ENCODE measurements at places on chromosomes 1 and 21. TPM values are rescaled to one million over a fixed set of nuclear protein-coding genes. Genes with fewer than 3 reads are reported as not detected.

The MLLT11 gene
- 1.6 TPM for total RNA-seq

The EPHA2 gene
- total RNA-seq = 19.5 TPM

The CEP170 gene
- 17.5 TPM for total RNA-seq

The ACKR1 gene
- 23.6 TPM for total RNA-seq

DNA sequence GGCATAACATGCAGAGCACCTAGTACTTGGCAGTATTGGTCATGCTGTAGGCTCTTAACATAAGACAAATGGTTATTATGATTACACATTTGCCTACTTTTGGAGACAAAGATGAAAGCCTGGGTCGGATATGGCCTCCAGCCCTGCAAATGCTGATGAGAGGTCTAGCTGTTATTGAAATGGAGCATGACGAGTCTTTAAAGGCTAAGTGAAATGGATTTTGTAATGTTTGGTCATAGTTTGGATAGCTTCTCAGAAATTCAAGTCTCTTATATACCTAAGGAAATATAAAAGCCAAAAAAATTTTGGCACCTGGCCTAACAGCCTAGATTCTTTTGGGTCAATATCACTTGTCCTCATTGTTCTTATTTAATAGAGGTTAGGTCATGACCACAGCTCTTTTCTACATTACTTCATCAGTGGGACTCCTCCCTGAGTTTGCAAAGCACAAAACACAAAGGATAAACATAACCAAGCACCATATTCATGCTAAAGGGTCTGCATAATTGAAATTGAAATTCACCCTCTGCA is 69.2 kb upstream of the WLS start:
- no peaks in the 10 kb centered on the region for H3K36me3 ChIP-seq
- H3K27me3 ChIP-seq = no peaks in the 10 kb centered on the region
- no peak for DNase-seq
- H3K4me1 ChIP-seq = peaks cover 3% of the 10 kb centered on the region
- no peak overlapping the region for H3K27ac ChIP-seq

DNA sequence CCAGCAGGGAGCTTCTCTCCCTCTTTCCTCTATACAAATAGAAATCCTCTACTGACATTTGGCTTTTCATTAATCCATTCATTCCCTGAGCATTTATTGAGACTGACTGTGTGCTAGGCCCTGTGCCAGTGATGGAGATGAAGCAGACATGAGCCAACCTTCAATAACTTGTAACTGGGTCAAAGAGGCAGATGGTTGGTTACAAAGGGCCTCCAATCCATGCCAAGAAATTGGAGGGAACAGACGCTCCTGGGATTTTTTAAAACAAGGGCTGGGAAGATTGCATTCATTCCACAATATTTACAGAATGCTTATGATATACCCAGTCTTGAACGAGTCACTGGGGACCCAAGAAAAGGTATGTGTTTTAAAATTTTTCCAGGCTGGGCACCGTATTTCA is 6.2 kb downstream of the HPCAL4 start:
- H3K4me3 ChIP-seq = no peak overlapping the region
- peaks cover under 1% of the 10 kb centered on the region for H3K4me1 ChIP-seq
- DNase-seq = no peak

GRCh38 chr1:99270646-99271045 is 6.4 kb downstream of the PLPPR4 start:
- no peak overlapping the region for H3K27ac ChIP-seq
- H3K27me3 ChIP-seq = no peaks in the 10 kb centered on the region
- no peaks in the 10 kb centered on the region for H3K36me3 ChIP-seq
- H3K4me1 ChIP-seq = no peaks in the 10 kb centered on the region
- no peak for DNase-seq

DNA sequence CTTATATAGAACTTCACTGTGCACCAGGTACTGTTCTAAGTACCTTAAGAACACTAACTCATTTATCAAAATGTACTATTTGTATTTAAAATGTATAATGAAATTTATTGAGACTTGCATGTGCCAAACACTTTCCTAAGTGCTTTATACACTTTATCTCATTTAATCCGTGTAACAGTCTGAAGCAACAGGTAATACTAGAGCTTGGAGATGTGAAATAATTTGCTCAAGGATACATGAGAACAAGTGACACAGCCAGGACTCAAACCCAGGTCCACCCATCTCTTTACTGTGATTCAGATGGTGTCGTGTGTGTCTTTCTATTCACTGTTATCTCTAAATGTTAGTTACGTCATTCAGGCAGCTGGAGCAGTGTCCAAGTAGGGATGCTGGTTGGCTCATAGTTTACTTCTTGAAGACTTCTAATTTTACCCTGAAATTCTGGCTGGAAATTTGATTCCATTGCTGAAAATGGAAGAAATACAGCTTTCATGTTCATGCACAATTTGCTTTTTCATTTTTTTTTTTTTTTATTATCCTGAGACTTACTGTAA is 169.7 kb upstream of the UBE2U start:
- no peak overlapping the region for H3K27ac ChIP-seq
- H3K27me3 ChIP-seq = no peaks in the 10 kb centered on the region
- no peaks in the 10 kb centered on the region for H3K36me3 ChIP-seq

GRCh38 chr1:224811564-224811963 is 117.9 kb upstream of the DNAH14 start:
- no peak overlapping the region for H3K4me3 ChIP-seq
- no peaks in the 10 kb centered on the region for H3K36me3 ChIP-seq
- no peak for DNase-seq
- H3K4me1 ChIP-seq = no peaks in the 10 kb centered on the region

DNA sequence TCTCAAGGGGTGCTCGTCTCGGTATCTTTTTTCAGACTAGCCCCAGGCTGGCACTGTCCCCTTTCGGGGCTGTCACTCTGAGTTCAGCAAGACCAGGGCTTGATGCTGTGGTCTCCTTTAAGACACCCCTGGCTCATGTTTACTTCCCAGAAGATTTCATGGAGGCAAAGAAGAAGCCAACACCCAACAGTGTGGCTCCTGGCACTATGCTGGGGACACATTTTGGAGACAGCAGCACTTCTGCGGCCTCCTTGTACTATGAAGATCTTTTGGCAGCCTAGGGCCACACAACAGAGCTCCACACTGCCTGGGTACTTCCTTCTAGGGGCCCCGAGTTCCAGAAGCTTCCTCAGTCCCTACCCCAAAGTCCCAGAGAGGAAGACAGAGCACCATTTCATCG is 24.6 kb downstream of the ECE1 start:
- H3K4me3 ChIP-seq = no peak overlapping the region
- H3K36me3 ChIP-seq = no peaks in the 10 kb centered on the region
- no peaks in the 10 kb centered on the region for H3K27me3 ChIP-seq
- DNase-seq = no peak
- H3K27ac ChIP-seq = peak overlapping the region; percentile 37

DNA sequence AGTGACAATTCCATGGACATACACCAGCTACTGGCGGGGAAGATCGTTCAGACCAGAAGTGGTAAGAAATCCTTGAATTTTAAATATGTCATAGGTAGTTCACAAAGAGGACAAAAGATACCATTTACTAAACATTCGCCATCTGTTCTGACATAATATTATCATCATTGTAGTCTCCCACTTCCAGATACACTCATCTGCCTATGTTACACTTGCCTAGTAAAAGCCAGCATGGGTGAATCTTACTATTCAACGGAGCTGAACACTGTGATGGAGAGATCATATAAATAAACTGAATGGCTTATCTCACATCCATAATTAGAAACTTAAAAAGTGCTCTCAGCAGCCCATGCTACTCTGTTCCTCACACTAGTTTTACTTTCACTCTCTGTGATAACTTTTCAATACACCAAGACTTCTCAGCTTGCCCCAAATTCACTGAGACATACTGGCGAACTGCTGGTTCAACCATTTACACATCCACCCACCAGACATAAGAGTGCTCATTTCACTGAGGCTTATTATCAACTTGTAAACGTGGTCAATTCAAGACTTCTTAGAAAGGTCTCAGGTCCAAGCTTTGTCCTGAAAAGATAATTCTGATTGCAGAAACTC is 463 bp upstream of the PRRC2C start:
- H3K27me3 ChIP-seq = no peaks in the 10 kb centered on the region
- peaks cover 38% of the 10 kb centered on the region for H3K4me1 ChIP-seq
- no peak for DNase-seq
- peak overlapping the region; percentile 98 for H3K4me3 ChIP-seq
- H3K27ac ChIP-seq = peak overlapping the region; percentile 97

- DNase-seq = no peak
- no peaks in the 10 kb centered on the region for H3K36me3 ChIP-seq
- no peaks in the 10 kb centered on the region for H3K4me1 ChIP-seq
- no peak overlapping the region for H3K4me3 ChIP-seq
Measured at GRCh38 chr1:219518168-219518906, 94.6 kb downstream of the ZC3H11B start.

DNA sequence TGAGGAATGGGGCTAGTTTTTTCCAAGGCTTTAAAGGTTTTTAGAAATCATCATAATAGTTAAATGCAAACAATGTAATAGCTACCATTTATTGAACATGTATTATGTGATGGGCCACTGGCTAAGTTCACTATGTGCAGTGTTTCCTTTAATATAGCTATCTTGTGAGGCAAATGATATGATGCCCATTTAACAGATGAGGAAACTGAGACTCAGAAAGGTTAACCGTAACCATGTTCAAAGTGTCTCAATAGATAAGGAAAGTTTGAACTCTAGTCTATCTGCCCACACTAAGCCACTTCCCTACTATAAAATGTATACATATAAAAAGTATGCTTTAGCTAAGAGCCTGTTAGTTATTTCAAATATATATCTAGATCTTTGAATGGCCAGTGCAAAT is 64.8 kb downstream of the GNG12 start:
- H3K27ac ChIP-seq = no peak overlapping the region
- H3K4me1 ChIP-seq = peaks cover 17% of the 10 kb centered on the region
- no peak for DNase-seq
- no peaks in the 10 kb centered on the region for H3K36me3 ChIP-seq
- no peaks in the 10 kb centered on the region for H3K27me3 ChIP-seq

DNA sequence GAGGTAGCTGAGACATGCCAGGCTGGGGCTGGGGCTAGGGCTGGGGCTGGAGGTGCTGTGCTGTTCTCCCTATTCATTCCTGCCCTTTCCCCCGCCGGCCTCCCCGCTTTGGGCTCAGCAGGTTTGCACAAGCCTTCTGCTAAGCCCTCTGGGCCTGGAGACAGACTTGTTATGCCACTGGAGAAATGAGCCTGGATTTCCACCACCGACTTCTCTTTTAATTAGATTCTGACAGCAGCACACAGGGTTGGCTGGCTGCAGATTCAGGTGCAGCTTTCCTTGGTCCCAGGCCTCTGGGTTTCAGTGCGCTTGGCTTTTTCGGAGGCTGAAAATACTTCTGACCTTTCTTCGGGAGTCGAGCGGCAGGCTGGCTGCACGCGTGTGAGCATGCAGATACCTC is 71.5 kb upstream of the ACTL8 start:
- DNase-seq = no peak
- H3K36me3 ChIP-seq = peaks cover 8% of the 10 kb centered on the region
- no peak overlapping the region for H3K4me3 ChIP-seq

- no peaks in the 10 kb centered on the region for H3K27me3 ChIP-seq
- H3K4me1 ChIP-seq = no peaks in the 10 kb centered on the region
- no peak overlapping the region for H3K27ac ChIP-seq
- DNase-seq = no peak
Measured at GRCh38 chr1:206835186-206835585, 30.2 kb upstream of the IL20 start.

DNA sequence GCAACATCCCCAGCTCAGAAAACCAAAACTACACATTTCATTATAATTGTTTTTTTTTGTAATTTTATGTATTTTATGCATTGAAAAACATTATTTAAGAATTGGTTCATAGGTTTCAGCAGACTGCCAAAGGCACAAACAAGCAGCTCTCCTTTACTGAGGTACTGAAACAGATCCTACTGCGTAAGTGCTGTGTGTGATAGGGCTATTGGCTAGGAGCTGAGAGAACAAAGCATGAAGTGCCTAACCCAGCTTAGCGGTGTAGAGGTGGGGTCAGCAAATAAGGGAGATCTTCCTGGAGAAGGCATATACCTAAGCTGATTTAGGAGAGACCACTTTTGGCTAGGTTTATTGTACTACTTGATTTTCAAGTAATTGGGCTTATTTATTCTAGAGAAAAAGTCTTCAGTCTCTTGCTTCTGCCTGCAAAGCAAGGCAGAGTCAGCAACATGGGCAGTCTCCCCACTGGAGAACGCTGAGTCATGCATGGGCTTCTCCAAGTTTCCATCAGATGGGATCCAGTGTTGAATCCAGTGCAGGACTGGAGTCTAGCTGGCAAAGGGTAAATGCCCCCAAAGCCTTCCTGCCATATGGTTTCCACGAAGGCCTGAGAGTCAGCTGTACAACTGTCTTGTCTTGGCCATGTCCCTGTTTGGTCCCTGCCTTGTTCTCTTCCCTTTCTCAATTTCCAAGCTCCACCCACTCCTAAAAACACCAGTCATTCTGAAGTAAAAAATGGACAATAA is 18.0 kb upstream of the YTHDF2 start:
- no peaks in the 10 kb centered on the region for H3K27me3 ChIP-seq
- no peak for DNase-seq
- no peak overlapping the region for H3K27ac ChIP-seq
- no peaks in the 10 kb centered on the region for H3K4me1 ChIP-seq
- peaks cover 3% of the 10 kb centered on the region for H3K36me3 ChIP-seq

DNA sequence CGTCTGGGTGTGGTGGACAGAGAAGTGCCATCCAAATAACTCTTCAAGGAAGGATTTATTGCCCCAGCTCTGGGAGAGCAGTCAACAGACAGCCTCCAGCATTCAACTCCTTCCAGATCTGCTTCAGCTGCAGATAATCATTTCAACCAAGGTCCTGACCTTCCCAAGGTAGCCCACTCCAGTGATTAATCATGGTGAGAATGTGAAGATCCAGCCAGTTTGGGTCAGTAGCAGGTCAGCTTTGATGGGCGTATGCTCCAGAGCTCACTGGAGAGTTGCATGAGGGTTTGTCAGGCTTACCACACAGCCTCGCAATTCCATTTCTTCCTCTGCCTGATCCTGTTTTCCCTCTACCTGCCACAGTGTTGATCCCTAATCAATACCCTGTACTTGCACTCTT is 214.5 kb upstream of the ZRANB2 start:
- no peak overlapping the region for H3K4me3 ChIP-seq
- DNase-seq = no peak
- no peak overlapping the region for H3K27ac ChIP-seq
- no peaks in the 10 kb centered on the region for H3K27me3 ChIP-seq
- H3K4me1 ChIP-seq = no peaks in the 10 kb centered on the region

DNA sequence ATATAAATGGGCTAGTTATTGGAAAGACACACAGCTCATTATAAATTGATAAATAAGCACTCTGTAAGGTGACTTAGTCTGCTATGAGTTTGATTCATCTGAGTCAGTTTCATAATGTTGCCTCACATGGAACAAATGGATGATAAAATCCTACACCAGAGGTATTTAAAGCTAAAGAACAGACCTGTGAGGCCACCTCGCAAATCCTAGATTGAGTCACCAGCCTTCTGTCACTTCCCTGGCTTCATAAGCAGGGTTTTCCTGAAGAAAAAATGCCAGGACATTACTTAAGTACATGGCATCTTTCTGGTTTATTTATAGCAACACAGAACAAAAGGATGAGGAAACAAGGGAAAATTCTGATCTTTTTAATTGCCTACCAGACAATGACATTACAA is 18.4 kb downstream of the CD2 start:
- peak; percentile 33 for DNase-seq
- H3K4me3 ChIP-seq = no peak overlapping the region
- H3K27me3 ChIP-seq = no peaks in the 10 kb centered on the region
- no peaks in the 10 kb centered on the region for H3K36me3 ChIP-seq

- H3K4me3 ChIP-seq = no peak overlapping the region
- no peaks in the 10 kb centered on the region for H3K27me3 ChIP-seq
- DNase-seq = peak; percentile 18
- no peaks in the 10 kb centered on the region for H3K4me1 ChIP-seq
- no peak overlapping the region for H3K27ac ChIP-seq
- H3K36me3 ChIP-seq = no peaks in the 10 kb centered on the region
Measured at GRCh38 chr1:164895026-164895912, 336.3 kb downstream of the PBX1 start.

GRCh38 chr1:199808110-199808870 is 219.2 kb upstream of the NR5A2 start:
- H3K4me3 ChIP-seq = no peak overlapping the region
- no peak for DNase-seq
- no peaks in the 10 kb centered on the region for H3K36me3 ChIP-seq
- H3K27ac ChIP-seq = no peak overlapping the region

Data from body of pancreas (tissue), 4 donors.